Activated CD4-positive, alpha-beta T cell treated with anti-CD3 and anti-CD28 coated beads for 24 hours (primary cell): ENCODE measurements at places on chromosomes 11 and 22.

DNA sequence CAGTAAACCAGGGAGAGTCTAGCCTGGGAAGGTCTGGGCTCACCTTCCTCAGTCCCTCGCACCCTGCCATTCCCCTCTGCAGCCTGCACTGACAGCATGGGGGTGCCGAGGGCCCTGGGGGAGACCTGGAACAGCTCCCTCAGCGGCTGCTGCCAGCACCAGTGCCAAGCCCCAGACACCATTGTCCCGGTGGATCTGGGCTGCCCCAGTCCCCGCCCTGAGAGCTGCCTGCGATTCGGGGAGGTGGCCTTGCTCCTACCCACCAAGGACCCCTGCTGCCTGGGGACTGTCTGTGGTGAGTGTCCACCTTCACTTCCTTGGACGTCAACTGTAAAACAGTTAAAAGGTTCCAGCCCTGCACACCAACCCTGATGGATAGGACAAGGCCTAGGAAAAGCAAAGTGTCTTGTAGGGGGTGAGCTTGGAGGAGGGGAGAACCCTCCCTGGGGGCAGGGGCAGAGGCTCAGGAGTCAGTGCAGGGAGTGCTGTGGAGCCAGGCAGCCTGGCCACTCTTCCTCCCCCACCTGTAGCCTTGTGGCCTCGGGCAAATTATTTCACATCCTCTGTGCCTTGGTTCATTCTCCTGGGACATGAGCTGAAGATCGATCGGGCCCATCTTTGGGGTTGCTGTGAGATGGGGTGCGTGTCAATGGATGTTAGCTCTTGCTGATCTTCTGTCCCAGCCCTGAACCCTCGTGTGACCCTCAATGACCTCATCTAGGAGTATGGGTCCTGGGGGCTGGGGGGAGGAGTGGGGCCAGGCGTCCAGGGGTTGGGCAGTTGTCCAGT lies 85.2 kb upstream of the MYOD1 start:
- no peak for DNase-seq

GRCh38 chr11:118211006-118211405 lies 13.8 kb downstream of the JAML start:
- no peak for DNase-seq

DNA sequence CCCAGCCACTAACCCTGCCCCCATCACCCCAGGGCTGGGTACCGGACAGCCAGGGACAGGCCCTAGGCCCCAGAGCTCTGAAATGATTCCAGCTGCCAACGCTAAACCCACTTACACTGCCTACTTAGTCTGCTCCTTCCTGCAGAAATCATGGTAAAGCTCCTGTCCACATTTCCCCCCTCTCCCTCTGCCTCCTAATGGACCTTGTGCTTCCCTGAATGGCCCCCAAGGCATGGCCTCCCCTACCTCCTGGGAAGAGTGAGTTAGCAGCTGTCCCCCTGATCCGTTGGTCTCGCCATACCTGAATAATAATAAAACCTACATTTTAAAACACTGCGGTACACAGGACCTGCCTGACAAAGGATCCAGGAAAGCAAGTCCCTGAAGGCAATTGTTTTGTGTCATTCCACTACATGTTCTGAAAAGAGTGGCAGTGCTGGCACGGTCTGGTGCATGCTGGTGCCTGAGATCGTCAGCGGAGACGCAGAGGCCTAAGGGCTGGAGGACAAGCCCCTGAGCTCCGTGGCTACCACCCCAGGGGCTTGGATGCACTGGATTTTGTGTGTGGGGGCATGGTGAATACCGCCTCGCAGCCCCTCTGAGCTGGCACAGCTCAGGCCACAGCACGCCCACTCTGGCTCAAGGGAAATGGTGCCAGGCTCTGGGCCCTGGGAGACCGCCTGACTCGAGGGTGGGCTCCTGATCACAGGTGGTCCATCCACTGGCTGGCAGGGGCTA lies 186.3 kb downstream of the CTTN start:
- no peak for DNase-seq

- DNase-seq, result no peak
Observed at GRCh38 chr11:31810779-31811647, at the start of gene PAX6. PAX6 (minus strand) TSS chr11:31811322; CDS start chr11:31806411, 4,911 bp downstream.

- no peak for DNase-seq
Observed at GRCh38 chr11:130211144-130211543, 51.6 kb downstream of the ST14 start.

DNA sequence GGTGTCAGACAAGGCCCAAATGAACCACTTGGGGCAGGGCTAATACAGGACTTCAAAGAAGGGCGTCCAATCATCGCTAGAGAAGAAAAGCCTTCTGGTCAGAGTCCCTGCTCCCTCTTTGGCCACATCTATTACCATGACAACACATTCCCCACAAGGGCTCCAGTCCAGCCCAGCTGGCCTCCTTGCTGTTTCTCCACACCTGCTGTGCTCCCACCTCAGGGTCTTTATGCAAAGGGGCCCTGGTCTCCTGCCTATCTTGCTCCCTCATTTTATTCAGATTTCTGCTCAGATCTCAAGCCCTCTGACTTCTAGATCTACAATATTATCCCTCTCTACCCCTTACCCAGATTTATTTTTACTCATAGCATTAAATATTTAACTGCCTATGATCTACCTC lies 58.0 kb upstream of the KIRREL3 start:
- DNase-seq, result no peak

- no peak for DNase-seq
Observed at GRCh38 chr22:37569921-37570660, 9.8 kb downstream of the LGALS2 start.

- DNase-seq, result no peak
Observed at GRCh38 chr11:16347928-16348685, 8.2 kb downstream of the SOX6 start.

DNA sequence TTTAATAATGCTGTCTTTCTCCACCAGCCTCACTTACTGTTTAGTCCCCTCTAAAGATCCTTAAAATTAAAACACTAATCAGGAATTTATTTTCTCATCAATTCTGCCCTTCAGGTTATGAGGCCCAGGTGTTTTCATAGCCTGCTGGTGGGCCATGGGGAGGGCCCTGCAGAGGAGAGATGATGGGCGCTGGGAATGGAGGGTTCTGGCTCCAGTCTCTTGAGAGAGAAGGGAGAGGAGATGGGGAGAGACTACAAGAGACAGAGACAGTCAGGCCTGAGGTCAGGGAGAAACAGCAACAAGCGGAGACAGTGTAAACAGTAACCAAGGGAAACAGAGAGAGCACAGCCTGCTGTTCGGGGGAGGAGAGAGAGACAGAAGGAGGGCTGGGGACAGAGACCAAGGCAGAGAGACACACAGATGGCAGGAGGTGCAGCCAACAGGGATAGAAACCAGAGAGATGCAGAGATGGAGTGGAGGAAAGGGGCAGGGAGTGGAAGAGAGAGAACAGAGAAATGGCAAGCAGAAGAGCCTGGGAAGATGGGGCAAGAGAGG lies 187.3 kb upstream of the SYT13 start:
- no peak for DNase-seq

DNA sequence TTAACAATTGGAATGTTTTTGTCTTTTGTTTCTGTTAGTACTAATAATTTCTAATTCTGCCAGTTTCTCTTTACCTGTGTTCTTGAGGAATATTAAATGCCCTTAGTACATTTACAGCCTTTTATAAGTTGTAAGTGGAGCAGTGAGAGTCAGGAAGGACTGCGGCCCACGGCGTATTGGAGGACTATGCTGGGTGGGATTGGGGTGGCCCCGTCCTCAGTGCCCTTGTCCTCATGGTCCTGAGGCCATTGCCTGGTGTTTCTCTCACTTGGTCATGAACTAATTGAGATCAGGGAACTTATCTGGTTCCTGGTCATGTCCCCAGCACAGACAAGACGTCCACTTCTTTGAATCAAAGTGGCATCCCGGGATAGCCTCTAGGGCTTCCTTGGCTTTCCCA lies 3.3 kb downstream of the TUB start:
- DNase-seq, result no peak

DNA sequence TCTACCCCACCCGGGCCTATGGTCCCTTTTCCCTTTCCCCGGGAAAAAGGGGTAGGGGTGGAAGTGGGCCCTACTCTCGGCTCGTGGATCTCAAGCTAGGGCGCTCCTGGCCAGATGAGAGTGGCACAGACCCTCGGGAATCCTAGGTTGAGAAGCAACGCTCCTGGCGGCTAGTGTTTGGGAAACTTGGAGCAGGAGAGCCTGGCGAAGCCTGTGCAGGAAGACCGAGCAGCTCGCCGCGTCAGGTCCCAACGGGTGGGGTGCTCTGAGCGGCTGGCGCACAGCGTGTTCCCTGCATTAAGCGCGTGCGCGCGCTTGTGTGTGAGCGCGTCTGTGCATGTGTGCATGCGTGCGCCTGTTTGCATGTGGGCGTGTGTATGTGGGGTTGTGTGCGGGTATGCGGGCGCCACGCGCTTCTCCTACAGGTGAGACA lies 7.1 kb upstream of the FLI1 start:
- peak; percentile 38 for DNase-seq
